ENCODE measurements at places on chromosomes 7 and 10.

- no peak for DNase-seq
These were observed 35.5 kb upstream of the KMT2E start for GRCh38 chr7:104978460-104978859.

GRCh38 chr10:79181227-79181626, 112.5 kb downstream of the ZMIZ1 start:
- DNase-seq = no peak

GRCh38 chr7:143230602-143231457, 9.0 kb downstream of the TAS2R40 start:
- DNase-seq = no peak

DNA sequence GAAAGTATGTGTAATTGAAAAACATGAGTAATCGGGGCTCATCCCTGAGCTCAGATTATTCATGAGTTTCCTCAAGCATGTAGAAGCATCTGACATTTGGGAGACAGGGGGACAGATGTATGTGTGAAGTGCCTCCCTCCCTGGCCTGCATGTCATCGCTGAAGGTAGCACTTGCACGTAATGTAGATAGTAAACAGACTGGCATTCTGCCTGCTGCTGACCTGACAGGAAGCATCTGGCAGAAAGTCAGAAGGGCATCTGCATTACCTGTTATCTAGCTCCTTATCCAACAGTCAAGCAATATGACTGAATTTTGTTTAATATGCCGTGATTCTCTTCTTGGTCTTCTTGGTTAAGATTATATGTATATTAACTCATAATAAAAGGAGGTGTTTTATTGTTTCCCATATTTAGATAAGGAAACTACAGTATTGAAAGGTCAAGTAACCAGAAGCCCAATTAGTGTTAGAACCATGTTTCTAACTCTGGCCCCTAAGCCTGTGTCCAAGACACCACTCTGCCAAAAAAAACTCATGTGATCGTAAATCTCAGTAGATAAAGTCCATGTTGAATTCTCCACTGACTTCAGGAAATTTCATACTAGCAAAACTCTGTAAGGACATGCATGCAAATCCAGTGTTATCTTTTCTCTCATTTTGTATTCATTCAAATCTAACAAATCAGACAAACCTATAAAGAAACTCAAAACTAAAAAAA, 918.1 kb upstream of the MBL2 start:
- DNase-seq = no peak

GRCh38 chr10:2874963-2875362, 192.4 kb upstream of the PFKP start:
- no peak for DNase-seq

DNA sequence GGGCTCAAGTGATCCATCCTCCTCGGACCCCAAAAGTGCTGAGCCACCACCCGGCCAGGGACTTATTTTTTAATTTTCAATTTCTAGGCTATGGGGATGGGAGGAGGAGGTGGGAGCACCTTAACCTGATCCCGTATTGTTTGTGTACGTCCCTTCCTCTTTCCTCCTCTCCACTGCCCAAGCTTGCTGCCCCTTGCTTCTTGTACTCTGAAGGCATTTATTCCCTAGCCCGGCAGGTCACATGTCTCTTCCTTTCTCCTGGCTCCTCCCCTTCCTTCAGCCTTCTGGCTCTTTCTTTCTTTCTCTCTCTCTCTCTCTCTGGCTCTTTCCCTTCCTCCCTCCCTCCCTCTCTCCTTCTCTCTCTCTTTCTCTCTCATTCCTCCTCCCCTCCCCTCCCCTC, 56.0 kb downstream of the COL26A1 start:
- no peak for DNase-seq

DNA sequence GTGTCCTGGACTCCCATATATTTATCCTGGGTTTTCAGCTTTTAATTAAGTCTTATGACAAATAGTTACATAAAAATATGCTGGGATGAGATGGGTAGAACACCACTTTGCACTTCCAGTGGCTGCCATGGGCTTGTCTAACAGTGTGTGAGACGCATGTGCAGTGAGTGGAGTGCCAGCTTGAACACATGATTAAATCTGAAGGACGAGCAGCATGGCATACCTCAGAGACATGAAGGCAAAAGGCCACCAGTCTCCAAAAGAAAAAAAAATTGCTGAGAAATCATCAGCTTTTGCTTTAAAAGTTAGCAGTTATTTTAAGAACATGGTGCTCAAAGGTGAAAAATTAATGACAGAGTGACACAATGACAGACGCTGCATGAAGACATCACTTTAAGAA, 139.0 kb upstream of the ADCY1 start:
- no peak for DNase-seq

GRCh38 chr7:138662076-138662990, 38.8 kb downstream of the SVOPL start:
- DNase-seq = no peak

DNA sequence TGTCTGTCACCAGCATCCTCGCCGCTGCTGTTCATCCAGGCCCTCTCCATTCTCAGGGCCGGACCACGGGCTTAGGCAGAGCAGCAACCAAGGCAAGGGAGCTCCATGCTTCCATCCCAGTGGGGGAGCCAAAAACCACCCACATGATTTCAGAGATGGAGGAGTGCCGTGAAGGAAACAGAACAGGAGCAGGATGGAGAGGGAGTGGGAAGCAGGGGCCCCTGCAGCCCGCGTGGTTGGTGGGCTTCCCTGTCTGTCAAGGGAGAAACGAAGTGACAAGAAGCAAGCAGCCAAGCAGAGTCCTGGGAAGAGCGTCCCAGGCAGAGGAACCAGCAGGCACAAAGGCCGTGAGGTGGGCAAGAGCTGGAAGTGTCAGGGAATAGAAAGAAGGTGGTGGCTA, 95.7 kb downstream of the SLIT1 start:
- DNase-seq = no peak
